ENCODE measurements at places on chromosomes 13 and 19.

GRCh38 chr13:88622362-88622973 lies 951.3 kb downstream of the SLITRK5 start:
- no peak for DNase-seq

DNA sequence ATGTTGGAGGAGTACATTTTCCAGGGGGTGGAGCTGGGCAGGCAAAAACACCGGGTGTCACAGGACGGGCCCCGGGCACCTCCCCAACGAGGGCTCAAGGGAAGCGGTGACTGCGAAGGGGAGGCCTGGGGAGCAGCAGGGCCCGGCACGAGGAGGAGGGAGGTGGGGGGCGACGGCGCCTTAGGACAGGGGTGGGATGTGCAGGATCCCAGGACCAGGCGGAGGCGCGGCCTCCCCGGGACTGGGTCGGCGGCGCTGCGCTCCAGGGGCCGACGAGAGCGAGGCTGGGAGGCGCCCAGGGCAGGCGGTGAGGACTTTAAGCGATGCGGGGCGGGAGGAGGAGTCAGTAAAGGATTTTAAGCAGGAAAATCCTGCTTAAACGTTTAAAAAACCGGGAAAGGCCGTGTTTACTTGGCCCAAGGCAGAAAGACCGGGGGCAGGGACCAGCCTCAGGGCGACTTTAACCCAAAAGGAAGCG lies 427 bp downstream of the ZNF160 start:
- DNase-seq: peak; percentile 25

- DNase-seq: no peak
These were observed 45.6 kb downstream of the ZNF283 start for GRCh38 chr19:43872547-43873336.

GRCh38 chr13:101640788-101641400 lies 188.4 kb downstream of the ITGBL1 start:
- no peak for DNase-seq

DNA sequence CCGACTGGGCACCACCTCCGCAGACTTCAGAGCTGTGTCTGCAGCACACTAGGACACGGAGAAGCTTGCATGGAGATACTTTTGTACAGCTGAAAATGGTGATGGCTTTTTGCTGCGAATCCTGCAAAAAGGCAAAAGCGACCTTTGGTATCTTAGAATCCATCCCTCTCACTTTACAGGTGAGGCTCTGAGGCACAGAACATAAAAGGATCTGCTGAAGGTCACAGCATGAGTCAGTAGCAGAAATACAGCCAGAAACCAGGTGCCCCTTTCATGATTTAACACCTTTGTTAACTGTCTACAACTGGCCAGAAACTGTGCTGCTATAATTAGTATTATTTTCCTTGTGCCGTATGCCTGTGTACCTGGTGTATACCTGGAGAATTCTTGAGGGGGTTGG lies 48.3 kb downstream of the EFNB2 start:
- DNase-seq: no peak

- no peak for DNase-seq
These were observed 3.6 kb upstream of the CACNG8 start for GRCh38 chr19:53958823-53959757.

- DNase-seq: no peak
These were observed 12.1 kb downstream of the PRAM1 start for GRCh38 chr19:8490395-8490760.

- no peak for DNase-seq
These were observed 2.6 kb downstream of the LHB start for GRCh38 chr19:49014123-49014869.
